Heart right ventricle (tissue), 16 donors: ENCODE measurements at places on chromosomes 2 and 18. TPM values are rescaled to one million over a fixed set of nuclear protein-coding genes. Genes with fewer than 3 reads are reported as not detected.

The ABCG8 gene
- total RNA-seq: not detected

- no peak overlapping the region for H3K4me3 ChIP-seq
- no peaks in the 10 kb centered on the region for H3K27me3 ChIP-seq
- H3K4me1 ChIP-seq: no peaks in the 10 kb centered on the region
- peaks cover 62% of the 10 kb centered on the region for H3K36me3 ChIP-seq
- H3K27ac ChIP-seq: no peak overlapping the region
- no peak for DNase-seq
Observed at GRCh38 chr2:226865710-226866109, 29.9 kb downstream of the RHBDD1 start.

The CPO gene
- total RNA-seq: 0.35 TPM

DNA sequence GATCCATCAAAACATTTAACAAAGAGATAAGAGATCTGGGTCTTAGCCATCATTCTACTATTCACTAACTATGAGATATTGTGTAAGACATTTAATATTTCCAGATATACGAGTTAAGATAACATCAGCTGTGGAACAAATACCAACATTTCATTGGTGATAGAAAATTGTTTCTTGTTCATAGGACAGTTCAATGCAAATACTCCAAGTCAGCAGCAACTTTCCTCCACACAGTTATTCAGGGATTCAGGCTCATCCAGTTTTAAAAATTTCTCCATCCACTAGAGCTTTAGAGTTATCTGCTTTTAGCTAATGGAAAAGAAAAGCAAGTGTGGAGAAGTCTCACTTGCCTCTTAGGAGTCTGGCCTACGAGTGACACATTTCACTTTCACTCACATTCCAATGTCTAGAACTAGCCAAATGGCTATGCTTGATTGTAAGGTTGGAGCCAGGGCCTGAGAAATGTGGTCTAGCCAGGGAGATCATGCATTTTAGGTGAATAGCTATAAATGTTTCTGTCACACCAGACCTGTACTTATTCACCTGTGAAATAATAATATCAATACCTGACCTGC lies 119.3 kb upstream of the MAPRE2 start:
- no peak overlapping the region for H3K27ac ChIP-seq
- no peak for DNase-seq
- H3K4me3 ChIP-seq: no peak overlapping the region
- no peaks in the 10 kb centered on the region for H3K27me3 ChIP-seq
- H3K36me3 ChIP-seq: no peaks in the 10 kb centered on the region
- no peaks in the 10 kb centered on the region for H3K4me1 ChIP-seq

DNA sequence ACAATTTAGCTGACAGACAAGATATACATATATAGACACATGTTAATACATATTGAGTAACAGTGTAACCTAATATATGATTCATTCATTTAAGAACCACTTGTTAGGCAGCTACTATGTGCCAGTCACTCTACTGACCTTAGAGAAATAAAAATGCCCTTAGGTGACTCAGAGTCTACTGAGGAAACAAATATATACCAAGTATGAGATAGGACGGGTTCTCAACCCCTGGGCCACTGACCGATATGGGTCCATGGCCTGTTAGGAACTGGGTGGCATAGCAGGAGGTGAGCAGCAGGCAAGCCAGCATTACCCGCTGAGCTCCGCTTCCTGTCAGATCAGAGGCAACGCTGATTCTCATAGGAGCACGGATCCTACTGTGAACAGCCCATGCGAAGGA lies 14.8 kb downstream of the STRN start:
- no peak overlapping the region for H3K4me3 ChIP-seq
- DNase-seq: no peak
- peak overlapping the region; percentile 54 for H3K27ac ChIP-seq
- H3K36me3 ChIP-seq: no peaks in the 10 kb centered on the region
- H3K27me3 ChIP-seq: no peaks in the 10 kb centered on the region

GRCh38 chr2:102141970-102142828 lies at the start of gene IL1R1:
IL1R1 (plus strand) TSS chr2:102142746; CDS start chr2:102157725, 14,979 bp downstream.
- peak; percentile 80 for DNase-seq
- no peaks in the 10 kb centered on the region for H3K36me3 ChIP-seq
- H3K27me3 ChIP-seq: no peaks in the 10 kb centered on the region
- H3K27ac ChIP-seq: peak within 1 kb of the TSS; percentile 88

DNA sequence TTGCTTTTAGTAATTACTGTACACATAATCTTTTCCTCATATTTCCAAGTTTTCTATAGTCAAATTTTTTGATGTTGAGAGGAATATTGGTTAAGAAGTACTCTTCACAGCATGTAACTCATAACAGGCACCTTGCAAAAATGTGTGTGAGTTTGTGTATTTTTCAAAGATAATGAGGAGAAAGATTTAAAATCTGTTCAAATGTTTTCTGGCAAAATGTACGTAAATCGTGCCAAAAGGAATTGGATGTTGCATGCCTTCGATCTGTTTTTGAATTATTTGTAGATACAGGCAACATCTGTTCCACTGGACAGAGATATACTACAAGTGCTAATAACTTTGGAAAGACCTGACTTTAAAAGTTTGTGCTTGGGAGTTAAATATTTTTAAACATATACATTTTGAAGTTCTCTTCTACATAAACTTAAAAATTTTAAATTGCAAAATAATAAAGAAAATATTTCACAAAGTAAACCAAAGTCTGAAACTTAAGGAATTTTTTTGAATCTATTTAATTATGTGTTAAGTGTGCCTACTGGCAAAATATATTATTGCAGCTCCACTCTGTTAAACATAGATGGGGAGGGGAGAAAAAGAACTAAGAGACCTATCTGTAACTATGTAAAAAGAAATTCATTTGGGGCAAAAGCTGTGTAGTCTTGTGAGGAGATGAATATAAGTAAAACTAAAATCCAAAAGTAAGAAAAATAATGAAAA lies 133.5 kb upstream of the UBE2E3 start:
- no peak overlapping the region for H3K4me3 ChIP-seq
- H3K27ac ChIP-seq: no peak overlapping the region
- DNase-seq: no peak
- H3K4me1 ChIP-seq: no peaks in the 10 kb centered on the region
- no peaks in the 10 kb centered on the region for H3K36me3 ChIP-seq
- no peaks in the 10 kb centered on the region for H3K27me3 ChIP-seq

The RDH14 gene
- 54.8 TPM for total RNA-seq

GRCh38 chr2:226198956-226199355 lies 600.7 kb downstream of the IRS1 start:
- DNase-seq: no peak
- no peaks in the 10 kb centered on the region for H3K36me3 ChIP-seq
- no peaks in the 10 kb centered on the region for H3K4me1 ChIP-seq

The CIDEA gene
- total RNA-seq: 0.73 TPM

DNA sequence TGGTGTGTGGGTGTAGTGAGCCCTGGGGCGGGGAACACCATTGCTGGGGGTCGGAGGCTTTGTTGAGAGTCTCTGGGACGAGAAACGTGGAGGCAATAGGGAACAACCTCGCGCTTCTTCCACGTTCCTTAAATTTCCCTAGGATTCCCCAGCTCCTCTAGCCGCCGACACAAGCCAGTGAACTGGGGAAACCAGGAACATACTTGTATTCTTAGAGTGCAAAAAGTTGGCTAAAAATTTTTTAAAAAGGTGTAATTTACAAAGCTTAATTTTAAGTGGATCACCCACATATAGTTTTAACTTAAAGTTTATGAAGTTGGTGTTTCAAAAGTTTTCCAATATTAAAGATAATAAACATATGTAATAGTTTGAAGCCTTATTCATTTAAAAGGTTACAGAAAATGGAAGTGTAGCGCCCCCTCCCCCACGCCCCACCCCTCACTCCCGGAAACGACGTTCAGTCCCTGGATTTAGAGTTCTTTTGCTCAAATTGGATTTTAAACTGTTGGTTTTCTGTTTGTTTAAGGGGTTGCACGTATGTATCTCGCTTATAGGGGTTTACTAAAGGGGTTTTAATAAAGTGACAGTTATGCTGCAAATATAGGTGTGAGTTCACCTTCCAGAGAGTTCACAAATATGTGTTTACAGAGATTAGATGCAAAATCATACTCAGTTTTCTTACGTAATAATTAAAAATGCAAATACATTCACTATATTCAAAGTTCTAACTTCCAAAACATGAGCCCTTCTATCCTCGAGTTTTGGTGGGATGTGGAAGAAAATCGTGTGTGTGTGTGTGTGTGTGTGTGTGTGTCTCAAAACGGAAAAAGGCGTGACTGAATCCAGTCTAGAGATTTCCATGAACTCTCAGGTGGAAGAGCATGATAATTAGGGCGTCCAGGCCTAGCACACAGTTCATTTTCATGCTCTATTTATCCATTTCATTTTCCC lies 872 bp downstream of the DSG2 start:
- peak overlapping the region; percentile 79 for H3K27ac ChIP-seq
- H3K4me1 ChIP-seq: no peaks in the 10 kb centered on the region
- no peaks in the 10 kb centered on the region for H3K36me3 ChIP-seq
- H3K27me3 ChIP-seq: peaks cover 4% of the 10 kb centered on the region
- no peak for DNase-seq
- peak overlapping the region; percentile 67 for H3K4me3 ChIP-seq

DNA sequence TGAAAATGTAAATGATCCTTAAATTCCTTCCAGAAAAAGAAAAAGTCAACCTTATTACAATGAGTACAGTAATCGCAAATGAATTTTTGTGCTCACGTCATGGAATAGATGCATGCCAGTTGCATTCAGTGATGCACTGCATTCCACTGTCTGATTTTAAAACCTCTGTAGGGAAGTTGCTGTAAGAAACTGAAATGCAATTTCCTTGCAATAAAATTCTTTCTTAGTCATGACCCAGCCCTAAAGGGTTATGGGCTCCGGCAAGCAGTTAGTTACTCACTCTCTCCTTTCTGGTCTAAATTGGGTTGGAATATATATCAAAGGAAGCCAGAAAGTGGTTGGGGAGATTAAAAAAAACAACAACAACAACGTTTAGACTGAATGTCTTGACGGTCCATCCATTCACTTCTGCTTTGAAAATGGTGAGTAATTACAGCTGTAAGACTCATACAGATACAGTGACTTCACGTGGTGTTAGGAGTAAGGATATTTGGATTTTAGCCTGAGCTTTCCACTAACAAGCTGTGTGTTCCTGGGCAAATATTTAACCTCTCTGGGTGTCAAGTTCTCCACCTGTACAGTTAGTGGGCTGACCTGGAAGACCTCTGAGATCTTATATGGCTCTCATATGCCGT lies 8.6 kb upstream of the RND3 start:
- no peak overlapping the region for H3K27ac ChIP-seq
- H3K4me1 ChIP-seq: no peaks in the 10 kb centered on the region
- H3K4me3 ChIP-seq: no peak overlapping the region
- no peaks in the 10 kb centered on the region for H3K27me3 ChIP-seq

The CNTNAP5 gene
- total RNA-seq: not detected

- no peak overlapping the region for H3K4me3 ChIP-seq
- H3K27ac ChIP-seq: no peak overlapping the region
- no peaks in the 10 kb centered on the region for H3K27me3 ChIP-seq
Observed at GRCh38 chr2:85792783-85793441, 39.1 kb downstream of the ATOH8 start.

The STK25 gene
- total RNA-seq: 104 TPM

The KCNIP3 gene
- 5.7 TPM for total RNA-seq

- H3K36me3 ChIP-seq: peaks cover 15% of the 10 kb centered on the region
- peak overlapping the region; percentile 74 for H3K27ac ChIP-seq
- peak overlapping the region; percentile 79 for H3K4me3 ChIP-seq
- H3K27me3 ChIP-seq: no peaks in the 10 kb centered on the region
- H3K4me1 ChIP-seq: no peaks in the 10 kb centered on the region
Observed at GRCh38 chr2:191676790-191677645, 918 bp upstream of the NABP1 start.

The ALKAL2 gene
- total RNA-seq: 1.4 TPM

GRCh38 chr18:9894454-9895068 lies 8.8 kb downstream of the TXNDC2 start:
- H3K4me1 ChIP-seq: no peaks in the 10 kb centered on the region
- no peak for DNase-seq
- no peak overlapping the region for H3K4me3 ChIP-seq
- H3K36me3 ChIP-seq: no peaks in the 10 kb centered on the region
- H3K27ac ChIP-seq: no peak overlapping the region
- H3K27me3 ChIP-seq: no peaks in the 10 kb centered on the region

GRCh38 chr2:163604941-163605555 lies 130.8 kb downstream of the FIGN start:
- H3K4me1 ChIP-seq: peaks cover 31% of the 10 kb centered on the region
- no peaks in the 10 kb centered on the region for H3K27me3 ChIP-seq

GRCh38 chr2:8709611-8710010 lies 27.8 kb downstream of the ID2 start:
- no peak overlapping the region for H3K4me3 ChIP-seq
- H3K36me3 ChIP-seq: no peaks in the 10 kb centered on the region
- no peak for DNase-seq
- H3K27ac ChIP-seq: no peak overlapping the region

DNA sequence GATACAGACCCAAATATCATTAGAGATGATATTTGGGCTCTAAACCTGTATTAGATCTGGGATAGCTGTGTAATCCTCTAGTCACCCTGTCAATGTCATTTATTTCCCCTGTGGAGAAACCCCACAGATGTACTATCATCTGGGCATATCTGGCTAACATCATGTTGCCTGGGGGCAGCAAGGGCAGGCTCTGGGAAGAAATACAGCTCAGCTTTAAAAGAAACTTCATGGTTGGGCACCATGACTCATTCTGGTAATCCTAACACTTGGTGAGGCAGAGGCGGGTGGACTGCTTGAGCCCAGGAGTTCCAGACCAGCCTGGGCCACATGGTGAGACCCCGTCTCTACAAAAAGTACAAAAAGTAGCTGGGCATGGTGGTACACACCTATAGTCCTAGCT lies 282.5 kb downstream of the SLC8A1 start:
- H3K4me1 ChIP-seq: peaks cover 21% of the 10 kb centered on the region
- H3K27ac ChIP-seq: no peak overlapping the region
- H3K4me3 ChIP-seq: no peak overlapping the region

GRCh38 chr18:42401131-42401673 lies 446.2 kb downstream of the PIK3C3 start:
- no peaks in the 10 kb centered on the region for H3K27me3 ChIP-seq
- DNase-seq: no peak
- no peaks in the 10 kb centered on the region for H3K36me3 ChIP-seq

The DSG4 gene
- not detected for total RNA-seq

DNA sequence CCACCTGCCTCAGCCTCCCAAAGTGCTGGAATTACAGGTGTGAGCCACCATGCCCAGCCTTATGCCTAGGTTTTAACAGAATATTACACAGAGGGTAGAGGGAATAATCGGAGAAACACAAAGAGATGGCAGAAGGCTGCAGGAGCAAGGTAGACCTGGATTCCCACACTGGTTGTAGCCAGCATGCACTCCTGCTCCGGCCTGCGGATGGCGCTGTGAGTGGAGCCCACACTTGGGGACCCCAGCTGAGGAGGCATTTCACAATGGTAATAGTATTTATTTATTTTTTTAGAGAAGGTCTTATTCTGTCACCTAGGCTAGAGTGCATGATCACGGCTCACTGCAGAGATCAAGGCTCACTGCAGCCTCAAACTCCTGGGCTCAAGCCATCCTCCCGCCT lies 38.8 kb upstream of the DARS1 start:
- no peak overlapping the region for H3K4me3 ChIP-seq
- no peak overlapping the region for H3K27ac ChIP-seq
- peaks cover 11% of the 10 kb centered on the region for H3K4me1 ChIP-seq

- no peaks in the 10 kb centered on the region for H3K27me3 ChIP-seq
- no peak overlapping the region for H3K4me3 ChIP-seq
- no peaks in the 10 kb centered on the region for H3K4me1 ChIP-seq
Observed at GRCh38 chr2:135676031-135676430, 65.6 kb upstream of the UBXN4 start.

- no peak for DNase-seq
- no peak overlapping the region for H3K4me3 ChIP-seq
- H3K4me1 ChIP-seq: peaks cover 26% of the 10 kb centered on the region
- H3K27ac ChIP-seq: no peak overlapping the region
Observed at GRCh38 chr2:46576875-46577274, 97.5 kb downstream of the TMEM247 start.
